ENCODE measurements at places on chromosomes 2 and 18.

DNA sequence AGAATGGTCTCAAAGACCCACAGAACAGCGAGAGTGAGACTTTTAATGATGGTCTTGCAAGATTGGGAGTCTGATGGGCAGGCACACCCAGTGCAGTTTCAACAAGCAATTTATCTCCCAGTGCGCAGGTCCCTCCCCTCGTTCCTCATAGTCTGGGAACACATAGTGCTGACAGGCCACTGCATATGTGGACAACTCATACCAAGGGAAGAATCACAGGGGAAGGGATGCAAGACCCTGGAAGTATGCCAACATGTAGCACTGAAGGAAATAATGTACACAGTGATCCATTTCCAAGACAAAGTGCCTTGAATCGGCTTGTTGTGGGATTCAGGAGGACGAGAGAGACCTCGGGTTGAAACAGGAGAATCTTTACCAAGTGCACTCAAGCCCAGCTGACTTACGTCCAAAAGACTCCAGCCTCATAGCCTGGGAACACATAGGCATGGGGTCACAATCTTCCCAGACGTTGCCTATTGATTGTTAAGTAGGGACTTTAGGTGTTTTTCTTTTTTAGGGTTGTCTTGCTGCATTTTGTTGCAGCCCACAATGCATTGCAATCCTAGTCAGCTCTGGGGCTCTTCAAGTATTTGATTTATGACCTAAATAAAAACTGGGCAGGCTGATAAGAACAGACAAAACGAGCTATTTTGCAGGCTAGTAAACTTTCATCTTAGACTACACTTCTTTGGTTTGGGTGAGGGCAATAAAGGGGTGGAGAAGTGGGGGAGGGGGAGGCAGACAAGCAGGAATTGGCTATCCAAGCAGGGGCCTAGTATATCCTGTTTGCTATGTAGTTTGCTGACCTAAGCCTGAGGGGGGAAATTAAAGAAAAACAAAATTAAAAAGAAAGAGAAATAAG, 24.7 kb upstream of the SERPINB5 start:
- DNase-seq = peak; percentile 35

- DNase-seq = no peak
These were observed 150.2 kb downstream of the NCKAP5 start for GRCh38 chr2:133418021-133418420.

DNA sequence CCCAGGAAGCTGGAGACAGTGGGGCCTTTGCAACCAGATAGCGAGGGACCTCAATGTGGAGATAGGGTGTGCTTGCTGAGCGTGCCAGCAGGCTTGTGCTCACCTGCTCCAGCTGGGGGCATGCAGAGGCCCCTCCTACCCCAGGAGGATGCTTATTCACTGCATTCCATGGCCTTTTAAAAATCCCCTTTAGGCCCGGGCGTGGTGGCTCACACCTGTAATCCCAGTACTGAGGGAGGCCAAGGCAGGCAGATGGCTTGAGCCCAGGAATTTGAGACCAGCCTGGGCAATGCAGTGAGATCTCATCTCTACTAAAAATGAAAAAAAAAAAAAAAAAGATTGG, 54.5 kb downstream of the ODC1 start:
- DNase-seq = no peak

DNA sequence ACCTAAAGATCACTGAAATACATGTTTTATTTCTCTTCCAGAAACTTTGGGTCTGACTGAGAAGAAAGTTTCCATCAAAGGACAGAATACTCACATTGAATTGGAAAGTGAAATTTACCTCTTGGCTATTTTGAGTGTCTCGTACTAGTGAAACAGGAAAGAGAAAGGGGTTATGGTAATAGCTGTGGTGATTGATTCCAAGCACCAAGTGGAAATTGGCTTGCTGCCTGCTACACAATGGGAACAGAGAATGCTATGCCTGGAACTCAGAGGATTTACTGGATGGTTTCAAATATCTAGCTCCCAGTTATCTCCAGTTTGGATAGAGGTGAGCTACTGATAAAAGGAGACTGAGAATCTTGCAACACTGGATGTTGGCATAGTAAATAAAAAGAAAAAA, 492.8 kb upstream of the FSIP2 start:
- no peak for DNase-seq

GRCh38 chr2:201235860-201236811, 24.2 kb upstream of the CASP8 start:
- DNase-seq = peak; percentile 86

DNA sequence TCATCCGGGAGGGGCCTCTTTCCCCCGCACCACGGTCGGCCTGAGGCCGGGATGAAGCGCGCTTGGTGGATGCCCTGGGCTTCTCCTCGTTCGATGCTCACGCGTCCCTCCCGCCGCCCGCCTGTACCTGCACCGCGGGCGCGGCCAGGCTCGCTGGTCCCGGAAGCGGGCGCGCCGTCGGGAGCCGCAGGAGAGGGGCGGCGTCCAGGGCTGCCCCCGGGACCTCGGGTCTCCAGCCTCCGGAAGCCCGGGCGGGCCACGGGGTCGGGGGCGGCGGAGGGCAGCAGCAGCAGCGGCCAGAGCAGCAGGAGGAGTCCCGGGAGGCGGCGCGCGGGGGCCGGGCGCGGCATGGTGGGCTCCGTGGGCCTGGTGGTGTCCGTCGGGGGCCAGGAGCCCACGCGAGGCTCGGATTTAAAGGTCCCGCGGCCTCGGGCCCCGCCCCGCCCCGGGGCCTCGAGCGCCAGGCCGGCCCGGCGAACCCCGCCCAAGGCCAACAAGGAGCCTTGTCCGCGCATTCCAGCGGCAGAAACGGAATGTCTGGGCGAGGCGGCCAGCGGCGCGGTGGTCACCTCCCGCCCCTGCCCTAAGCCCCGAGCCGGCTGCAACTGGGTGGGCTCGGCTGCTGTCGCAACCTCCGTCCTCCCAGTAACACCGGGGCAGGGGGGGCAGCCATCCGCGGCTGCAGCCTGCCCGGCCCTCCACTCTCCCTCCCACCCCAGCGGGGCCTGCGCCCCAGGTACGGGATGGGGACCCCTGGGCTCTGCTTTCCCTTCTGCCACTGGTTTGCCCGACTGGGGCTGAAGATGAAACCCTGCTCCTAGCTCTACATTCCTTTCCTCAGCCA, at the start of gene MATN3:
Gene MATN3 (minus strand): TSS at position 387 of the 844 bp plus-strand sequence. CDS start 37 bp downstream, at position 350.
- peak; percentile 60 for DNase-seq

DNA sequence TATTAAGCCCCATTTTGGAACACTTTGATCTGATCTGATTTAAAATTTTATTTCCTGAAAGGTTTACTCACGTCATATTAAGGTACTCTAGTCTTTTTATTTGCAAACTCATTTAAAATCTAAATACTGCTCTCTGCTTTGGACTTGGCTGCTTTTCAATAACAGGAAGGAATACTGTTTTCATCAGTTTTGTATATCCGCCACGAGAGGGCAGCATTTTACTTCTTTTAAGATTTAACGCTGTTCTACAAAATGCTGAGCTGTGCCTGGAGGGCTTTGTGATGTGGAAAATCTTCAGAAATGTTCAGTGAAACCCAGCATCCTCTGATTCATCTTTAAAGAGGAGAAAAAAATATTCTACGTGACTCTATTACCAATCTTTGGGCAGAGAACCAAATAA, 37.5 kb upstream of the SLC38A11 start:
- DNase-seq = peak; percentile 94

DNA sequence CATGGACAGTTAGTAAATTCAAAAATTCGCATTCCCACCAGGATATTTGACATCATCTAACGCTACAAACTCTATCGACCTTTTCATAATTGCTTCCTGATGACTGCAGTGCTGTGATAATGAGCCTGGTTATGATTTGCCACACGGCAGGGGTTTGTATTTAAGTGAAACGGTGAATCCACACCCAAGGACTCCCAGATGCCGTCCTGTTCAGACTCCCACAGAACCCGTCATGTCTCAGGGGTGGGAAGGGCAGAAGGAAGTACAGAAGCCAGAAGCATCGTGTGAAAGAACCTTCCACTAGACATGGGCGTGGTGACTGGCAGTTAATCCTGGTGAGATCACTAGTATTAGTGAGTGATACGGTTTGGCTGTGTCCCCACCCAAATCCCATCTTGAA, 91.2 kb upstream of the TMEM18 start:
- DNase-seq = no peak

DNA sequence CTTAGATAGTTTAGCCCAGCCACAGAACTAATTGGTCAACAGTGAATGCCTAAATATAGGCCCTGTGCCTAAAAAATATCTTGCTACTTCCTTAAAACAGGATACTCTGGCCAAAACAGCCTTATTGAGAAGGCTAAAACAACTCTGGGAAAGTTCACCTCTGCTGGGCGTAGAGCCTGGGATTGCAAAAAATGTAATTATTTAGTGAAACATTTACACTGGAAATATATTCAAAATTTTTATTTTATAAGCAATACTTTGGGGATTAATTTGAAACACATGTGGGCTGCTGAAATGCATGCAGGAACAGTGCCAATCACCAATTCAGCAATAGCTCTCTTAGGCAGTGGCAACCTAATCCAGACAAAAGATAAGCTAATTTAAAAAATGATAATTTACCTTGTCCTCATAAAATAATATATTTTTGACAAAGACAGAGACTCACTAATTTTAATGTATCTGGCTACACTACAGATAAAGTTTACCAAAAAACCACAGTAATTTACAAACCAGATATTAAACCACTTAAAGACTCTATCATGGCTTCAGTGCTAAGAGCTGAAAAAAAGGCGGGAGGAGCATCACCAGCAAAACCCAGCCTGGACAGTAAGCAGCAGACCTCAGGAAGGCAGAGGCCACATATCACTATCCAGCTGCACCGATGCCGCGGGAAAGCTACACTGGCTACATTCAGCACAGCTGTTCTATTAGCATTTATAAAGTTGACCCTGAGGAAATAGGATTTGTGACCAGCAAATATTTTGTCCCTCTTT, 18.5 kb downstream of the TRAK2 start:
- DNase-seq = peak; percentile 37

DNA sequence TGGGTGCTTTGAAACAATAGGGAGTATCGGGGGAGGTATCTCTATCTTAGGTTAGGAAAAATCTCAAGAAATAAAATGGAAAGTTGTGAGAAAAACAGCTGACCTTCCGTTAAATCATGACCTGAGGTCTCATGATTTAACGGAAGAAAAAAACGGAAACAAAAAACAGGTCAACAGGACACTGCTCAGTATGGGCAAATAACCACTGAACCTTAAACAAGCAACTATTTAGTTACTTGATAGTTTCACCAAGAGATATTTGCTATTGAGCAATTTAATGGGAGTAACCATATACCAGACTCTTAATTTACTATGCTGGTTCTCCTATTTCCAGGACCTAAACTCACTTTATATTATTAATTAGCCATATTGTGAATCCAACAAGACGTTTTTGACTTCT, 150.8 kb downstream of the PARD3B start:
- DNase-seq = no peak

DNA sequence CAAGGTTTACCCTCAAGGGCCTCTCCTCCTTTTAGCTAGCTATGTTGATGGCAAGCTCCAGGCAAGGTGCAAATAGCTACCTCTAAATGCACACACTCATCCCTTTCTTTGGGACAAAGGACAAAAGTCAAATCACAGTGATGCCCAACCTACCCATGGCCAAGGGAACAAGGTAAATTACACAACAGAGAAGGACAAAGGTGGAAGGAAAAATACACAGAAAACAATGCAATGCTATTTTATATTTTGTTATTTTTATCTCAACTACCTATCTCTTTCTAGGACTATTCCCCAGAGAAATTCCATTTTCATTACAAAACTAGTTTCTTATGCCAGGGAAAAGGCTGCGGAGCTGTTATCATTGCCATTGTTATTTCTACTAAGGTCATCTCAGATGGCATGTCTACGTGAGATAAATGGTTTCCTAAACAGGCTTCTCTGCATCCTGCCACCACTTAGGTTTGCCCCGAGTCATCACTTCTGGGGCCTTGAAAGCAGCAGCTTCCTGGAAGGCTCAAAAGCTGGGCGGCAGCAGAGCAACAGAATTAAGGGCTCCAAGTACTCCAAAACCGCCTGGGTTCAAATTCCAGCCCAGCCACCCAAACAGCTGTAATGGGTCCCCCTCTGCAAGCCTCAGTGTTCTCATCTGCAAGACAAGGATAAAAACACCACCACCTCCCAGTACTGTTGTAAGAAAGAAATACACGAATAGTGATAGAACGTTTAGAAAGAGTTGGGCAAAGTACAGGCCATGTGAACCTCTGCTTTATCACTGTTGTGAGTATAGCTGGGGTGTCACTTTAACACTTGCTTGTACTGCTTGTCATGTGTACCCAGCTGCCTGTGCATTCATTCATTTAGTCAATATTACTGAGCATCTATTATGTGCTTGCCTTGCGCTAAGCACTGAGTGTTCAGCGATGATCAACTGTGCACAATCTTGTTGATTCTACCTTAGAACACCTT, 20.9 kb downstream of the BCL2 start:
- no peak for DNase-seq

DNA sequence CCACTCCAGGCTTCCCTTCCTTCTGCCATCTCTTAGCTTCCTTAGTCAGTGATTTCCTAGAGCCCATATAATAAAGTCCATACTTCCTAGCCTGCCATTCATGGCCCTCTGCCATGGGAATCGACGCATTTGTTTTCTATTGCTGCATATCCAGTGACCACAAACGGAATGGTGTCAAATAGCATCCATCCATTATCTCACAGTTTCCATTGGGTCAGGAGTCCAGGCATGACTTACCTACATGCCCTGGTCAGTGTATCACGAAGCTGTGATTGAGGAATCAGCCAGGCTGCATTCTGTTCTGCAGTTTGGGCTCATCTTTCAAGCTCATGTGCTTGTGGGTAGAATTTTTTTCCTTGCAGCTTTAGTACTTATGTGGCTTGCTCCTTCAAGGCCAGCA, 209.7 kb upstream of the EPAS1 start:
- DNase-seq = no peak

DNA sequence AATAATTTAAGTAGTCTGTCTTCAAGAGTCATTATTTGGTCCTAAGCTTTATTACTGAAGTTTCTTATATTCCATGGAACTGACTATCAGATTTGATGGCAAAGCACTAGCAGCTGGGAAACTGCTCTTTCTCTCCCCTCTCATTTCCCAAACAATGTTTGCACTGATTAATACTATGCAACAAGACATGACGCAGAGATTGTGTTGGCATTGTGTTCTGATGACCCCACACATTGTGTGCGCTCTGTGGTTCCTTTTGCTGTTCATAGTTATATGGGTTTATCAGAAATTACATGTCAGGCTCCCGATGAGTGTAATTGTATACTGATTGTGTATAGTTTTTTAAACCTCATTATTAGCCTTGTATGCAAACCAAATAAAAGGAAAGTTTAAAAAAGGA, 331.6 kb upstream of the FANCL start:
- DNase-seq = no peak

GRCh38 chr18:10490401-10491165, 35.2 kb upstream of the NAPG start:
- DNase-seq = peak; percentile 14

- DNase-seq = no peak
These were observed 77.1 kb upstream of the SEC11C start for GRCh38 chr18:59062643-59063006.
